ENCODE measurements at places on chromosomes 1 and 21.

DNA sequence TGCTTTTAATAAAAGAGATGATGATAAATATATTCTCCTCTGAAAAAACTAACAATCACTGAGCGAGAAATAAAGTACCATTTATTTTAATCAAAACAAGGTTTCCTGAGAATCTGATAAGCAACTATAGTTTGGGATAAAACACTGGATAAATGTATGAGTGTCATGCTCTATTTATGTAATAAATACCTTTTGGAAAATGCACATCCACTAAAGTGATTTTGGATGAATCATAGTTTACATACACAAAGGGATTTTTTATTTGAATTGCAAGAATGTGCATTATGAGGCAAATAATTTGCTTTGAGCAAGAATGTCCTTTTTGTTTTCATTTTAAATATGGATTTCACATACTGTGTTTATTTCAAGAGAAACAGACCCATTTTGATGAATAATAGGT is 1483.5 kb downstream of the MRPL39 start:
- no peak for ATAC-seq

- ATAC-seq = peak; percentile 17
Observed at GRCh38 chr1:107536266-107536665, 395.4 kb downstream of the NTNG1 start.

DNA sequence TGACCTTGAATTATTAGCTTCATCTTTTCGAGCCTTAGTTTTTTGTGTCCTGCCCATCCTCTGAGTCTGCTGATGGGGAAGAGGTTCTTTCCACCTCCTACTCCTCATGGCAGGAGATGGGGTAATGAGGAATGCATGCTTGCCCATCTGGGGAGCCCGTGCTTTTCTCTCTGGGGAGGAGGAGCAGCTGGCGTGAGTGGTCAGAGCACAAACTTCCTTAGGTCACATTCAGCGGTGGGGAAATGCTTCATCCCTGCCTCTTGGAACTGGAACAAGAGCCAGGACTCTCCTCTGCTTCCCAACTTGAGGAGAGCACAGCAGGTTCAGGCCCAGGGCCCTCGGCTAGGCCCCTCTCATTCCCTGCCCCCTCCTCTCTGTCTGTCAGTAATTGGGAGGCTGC is 155.0 kb downstream of the PCNX2 start:
- no peak for ATAC-seq

DNA sequence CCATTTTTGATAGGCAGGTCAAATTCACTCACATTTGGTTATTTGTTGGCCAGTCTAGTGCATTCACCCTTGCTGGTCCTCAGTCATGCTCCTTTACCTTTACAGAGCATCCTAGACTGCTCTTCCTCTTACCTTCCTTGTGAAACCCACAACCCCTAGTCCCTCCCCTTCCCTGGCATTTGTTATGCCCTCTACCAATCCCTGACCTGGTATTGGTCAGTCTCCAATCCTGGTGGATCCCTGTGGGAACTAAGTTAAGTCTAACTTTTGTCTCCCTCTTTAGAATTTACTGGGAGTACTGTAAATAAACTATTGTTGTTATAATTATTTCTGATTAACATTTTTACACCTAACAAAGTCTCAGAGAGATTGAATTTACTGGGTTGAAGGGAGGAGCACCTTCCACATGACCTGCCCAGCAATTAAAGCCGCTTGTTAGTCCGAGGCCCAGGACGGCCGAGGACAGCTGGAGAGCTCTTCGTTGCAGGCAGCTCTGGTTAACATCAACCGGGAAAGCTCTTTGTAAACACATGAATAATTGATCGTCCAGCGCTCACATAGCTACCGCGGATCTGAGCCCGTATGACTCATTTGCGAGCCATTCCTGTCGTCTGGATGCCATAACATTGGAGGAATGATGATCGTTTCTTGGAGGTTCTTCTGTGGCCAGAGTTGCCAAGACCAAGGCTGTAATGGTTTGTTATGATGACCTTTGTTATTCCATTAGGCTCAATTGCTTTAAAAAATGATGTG is 31.9 kb downstream of the MTARC1 start:
- no peak for ATAC-seq

GRCh38 chr1:6858596-6858995 is 73.3 kb downstream of the CAMTA1 start:
- ATAC-seq = no peak

- no peak for ATAC-seq
Observed at GRCh38 chr1:201265756-201266155, 17.6 kb upstream of the PKP1 start.

GRCh38 chr1:173954179-173954578 is 37.1 kb upstream of the SERPINC1 start:
- ATAC-seq = no peak

DNA sequence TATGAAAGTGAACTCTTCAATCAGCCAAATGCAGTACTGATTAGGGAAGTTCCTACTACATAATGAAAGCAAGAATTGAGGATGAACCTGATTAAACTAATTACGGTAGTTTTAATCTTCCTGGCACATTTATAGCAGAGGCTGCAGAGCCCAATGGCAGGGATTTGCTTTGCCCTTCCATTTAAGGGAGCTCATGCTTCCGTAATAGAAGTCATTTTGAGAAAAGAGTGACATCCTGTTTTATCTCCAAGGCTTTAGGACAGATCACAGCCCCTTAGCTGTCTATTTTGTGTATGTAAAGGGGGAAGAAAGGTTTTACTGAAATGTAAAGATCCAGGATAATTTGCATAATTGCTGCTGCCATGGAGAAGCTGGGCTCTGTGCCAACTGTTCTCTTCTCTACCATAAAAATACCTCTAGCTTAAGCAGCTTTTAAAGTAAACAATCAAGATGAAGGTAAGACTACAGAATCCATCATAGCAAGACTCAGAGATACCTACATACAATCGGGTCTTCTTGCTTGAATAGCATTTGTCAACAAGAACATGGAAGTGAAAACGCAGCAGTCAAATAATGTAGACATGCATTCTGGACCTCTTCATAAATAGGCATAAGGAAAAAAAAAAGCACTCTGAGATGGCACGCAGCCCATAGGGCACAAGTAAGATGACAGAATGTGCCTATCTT is 62.5 kb downstream of the ASH1L start:
- peak; percentile 88 for ATAC-seq

GRCh38 chr1:228020686-228021354 is 14.0 kb downstream of the WNT3A start:
- ATAC-seq = no peak

DNA sequence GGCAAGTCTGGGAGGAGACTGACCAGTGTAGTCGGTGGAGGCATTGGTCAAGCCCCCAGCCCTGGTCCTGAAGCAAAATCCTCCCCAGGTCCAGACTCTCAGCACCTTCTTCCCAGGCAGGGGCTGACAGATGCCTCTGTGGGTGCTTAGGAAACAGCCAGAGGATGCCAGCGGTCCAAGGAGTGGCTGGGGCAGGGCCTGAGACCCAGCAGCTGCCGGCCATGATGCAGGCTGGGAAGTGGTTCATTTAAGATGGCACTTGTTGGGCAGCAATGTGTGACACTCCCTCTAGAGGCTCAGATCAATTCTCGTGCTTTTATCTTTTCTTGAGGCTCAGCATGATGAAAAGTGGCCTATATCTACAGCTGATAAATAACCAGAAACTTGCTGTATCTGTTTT is 165.0 kb upstream of the VAMP3 start:
- ATAC-seq = no peak

DNA sequence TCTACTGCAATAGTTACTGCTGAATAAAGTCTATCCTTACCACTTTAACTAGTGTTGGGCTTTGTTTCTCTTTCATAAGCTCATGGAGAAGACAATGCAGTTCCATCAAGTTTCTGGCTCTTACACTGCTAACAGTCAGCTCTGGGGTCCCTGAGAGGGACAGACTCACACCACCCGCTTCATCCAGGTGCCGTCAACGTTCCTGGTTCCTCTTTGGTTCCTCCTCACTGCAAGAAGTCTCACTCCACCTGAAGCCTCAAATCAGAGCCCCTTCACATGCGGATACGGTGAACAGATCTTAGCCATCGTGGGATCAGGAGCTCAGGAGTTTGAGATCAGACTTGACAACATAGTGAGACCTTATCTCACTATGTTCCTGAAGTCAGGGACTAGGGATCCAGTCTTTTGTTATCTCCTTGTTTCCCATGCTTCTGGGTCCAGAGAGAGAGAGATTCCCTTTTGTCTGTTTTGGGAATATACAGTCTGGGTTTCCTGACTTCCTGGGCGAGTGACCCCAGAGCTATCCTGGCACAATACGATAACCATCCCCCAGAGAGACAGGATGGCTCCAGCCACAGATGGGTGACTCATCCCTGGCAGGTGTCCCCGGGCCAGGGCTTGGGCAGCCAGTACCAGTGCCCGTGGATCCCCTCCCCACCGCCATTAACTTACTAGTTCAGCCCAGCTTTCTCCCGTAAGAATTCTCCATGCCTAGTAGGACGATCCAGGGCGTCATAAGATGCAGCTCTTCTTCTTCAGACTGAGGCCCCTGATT is 14.3 kb upstream of the PCP4 start:
- no peak for ATAC-seq

GRCh38 chr1:59574085-59574484 is 240.7 kb upstream of the HOOK1 start:
- ATAC-seq = no peak
